Fibroblast of lung (primary cell): ENCODE measurements at places on chromosomes 1 and 21. TPM values are rescaled to one million over a fixed set of nuclear protein-coding genes. Genes with fewer than 3 reads are reported as not detected.

TMEM82 gene
- total RNA-seq, result not detected in 2 replicates

ZBTB8B gene
- total RNA-seq, result not detected in 2 replicates

AKNAD1 gene
- total RNA-seq, result 0.17 and 0.26 TPM in 2 replicates

DNA sequence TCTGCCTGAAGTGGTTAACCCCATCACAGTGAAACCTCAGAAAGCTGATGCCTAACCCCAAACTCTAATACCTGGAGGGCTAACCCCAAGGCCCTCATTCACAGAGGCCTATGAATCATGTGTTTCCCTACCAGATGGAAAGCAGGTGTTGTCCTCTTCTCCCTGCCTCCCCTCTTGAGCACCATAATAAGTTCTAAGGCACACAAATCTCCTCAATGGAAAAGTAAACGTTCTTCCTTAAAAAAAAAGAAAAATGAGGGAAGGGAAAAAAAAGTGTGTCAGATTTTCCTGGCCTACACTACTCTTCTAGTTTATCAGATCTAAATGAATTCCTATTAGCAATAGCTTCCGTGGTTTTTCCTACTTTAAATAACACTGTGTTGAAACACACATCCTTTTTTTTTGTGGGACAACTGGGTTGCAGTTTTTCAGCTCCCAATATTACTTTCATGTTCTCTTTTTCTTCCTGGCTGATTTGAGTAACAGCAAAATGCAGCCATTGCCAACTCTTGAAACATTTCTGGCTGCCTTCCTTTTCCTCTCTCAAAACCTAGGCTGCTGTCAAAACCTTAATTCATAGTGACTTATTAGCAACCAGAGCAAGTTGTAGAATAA is 43.2 kb downstream of the SLC44A3 start:
- peak overlapping the region; percentile 94 for H3K27ac ChIP-seq
- peak overlapping the region; percentile 43 for H3K4me3 ChIP-seq
- H3K36me3 ChIP-seq, result no peaks in the 10 kb centered on the region
- no peaks in the 10 kb centered on the region for H3K27me3 ChIP-seq
- peak; percentile 93 for DNase-seq

- H3K4me3 ChIP-seq, result no peak overlapping the region
- no peaks in the 10 kb centered on the region for H3K36me3 ChIP-seq
- DNase-seq, result peak; percentile 93
- peaks cover 8% of the 10 kb centered on the region for H3K4me1 ChIP-seq
Measured at GRCh38 chr1:43868741-43869067, 64.9 kb upstream of the ARTN start.

DNA sequence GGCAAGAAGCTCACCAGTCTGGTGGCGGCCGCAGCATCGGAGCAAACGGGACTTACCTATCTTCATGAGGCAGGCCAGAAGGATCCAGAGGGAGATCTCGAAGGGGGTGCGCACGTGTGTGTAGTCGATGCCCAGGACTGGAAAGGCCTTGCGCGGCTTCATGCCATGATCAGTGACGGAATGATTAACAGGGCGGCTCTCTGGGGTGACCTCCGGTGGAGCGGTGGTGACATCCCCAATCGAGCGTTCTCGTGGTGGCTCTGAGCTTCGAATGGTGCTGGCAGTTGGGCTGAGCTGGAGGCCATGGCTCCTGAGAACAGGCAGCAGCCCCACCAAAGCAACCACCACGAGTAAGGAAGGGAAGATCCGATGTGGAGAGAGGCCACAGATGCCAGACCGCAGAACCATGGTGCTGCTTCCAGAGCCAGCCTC is 982 bp downstream of the SLC9A1 start:
- peak overlapping the region; percentile 83 for H3K27ac ChIP-seq
- peaks cover 2% of the 10 kb centered on the region for H3K36me3 ChIP-seq
- H3K4me3 ChIP-seq, result peak overlapping the region; percentile 77
- peaks cover 9% of the 10 kb centered on the region for H3K4me1 ChIP-seq

DNA sequence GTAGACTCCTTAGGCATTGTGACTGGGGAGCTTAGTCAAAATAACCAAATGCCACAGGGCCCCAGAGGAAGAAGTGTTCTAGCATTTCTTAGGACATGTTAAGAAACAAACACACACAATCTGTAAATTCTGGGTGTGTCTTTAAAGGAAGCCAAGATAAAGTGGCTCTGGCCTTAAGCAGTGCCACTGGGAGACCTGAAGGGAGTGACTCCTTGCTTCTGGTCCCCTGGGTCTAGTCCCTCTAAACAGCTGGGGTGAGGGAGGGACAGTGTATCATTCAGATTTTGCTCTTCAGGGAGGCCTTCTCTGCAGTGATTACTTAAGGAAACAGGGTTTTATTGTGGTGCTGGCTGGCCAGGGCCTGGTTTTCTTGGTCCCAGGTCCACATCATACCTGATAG is 9.1 kb upstream of the PROK1 start:
- H3K27me3 ChIP-seq, result peaks cover 14% of the 10 kb centered on the region
- H3K4me1 ChIP-seq, result no peaks in the 10 kb centered on the region
- no peaks in the 10 kb centered on the region for H3K36me3 ChIP-seq
- H3K27ac ChIP-seq, result no peak overlapping the region

- H3K27me3 ChIP-seq, result no peaks in the 10 kb centered on the region
- no peak overlapping the region for H3K4me3 ChIP-seq
- no peak overlapping the region for H3K27ac ChIP-seq
- no peaks in the 10 kb centered on the region for H3K36me3 ChIP-seq
- DNase-seq, result no peak
- no peaks in the 10 kb centered on the region for H3K4me1 ChIP-seq
Measured at GRCh38 chr1:198701250-198701649, 62.4 kb downstream of the PTPRC start.

DNA sequence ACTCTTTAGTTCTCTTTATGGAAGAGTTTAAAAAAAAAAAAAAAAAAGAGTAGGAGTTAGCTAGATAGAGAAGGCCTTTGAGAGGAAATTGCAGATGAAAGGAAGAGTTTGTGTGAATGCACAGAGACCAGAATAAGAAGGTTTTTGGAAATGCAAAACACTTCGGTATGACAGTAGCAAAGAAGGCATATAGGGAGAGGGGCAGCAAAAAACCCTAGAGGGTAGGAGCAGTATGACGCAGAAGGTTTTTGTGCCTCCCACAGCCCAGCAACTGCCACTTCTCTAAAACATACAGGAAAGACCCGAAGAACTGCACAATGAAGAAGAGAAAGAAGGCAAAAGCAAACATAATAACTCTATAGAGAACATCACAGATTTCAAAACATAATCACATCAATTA is 84.3 kb downstream of the WDR64 start:
- no peaks in the 10 kb centered on the region for H3K27me3 ChIP-seq
- no peak overlapping the region for H3K4me3 ChIP-seq
- H3K4me1 ChIP-seq, result no peaks in the 10 kb centered on the region
- DNase-seq, result no peak
- H3K27ac ChIP-seq, result no peak overlapping the region

- H3K36me3 ChIP-seq, result no peaks in the 10 kb centered on the region
- DNase-seq, result no peak
- no peak overlapping the region for H3K27ac ChIP-seq
- no peak overlapping the region for H3K4me3 ChIP-seq
- peaks cover 12% of the 10 kb centered on the region for H3K27me3 ChIP-seq
Measured at GRCh38 chr1:53348486-53349368, 20.9 kb upstream of the LRP8 start.

DNA sequence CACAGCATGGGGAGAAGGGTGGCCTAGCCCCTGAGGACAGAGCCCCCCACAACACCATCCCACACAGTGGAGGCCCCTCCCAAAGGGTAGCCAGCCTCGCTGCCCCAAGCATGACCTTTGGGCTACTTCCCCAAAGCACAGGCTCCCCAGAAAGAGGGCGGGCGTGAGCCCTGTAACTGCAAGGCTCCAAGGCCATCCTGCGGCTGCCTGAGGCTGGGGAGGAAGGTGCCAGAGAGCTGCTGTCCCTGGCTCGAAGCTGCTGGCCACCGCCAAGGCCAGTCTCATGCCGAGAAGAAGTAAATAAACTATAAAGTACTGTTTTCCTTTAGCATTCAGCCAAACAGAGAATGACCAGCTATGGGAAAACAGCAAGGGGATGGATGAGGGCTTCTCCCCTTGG is 27.5 kb downstream of the UBASH3A start:
- DNase-seq, result no peak
- H3K27me3 ChIP-seq, result no peaks in the 10 kb centered on the region

DNA sequence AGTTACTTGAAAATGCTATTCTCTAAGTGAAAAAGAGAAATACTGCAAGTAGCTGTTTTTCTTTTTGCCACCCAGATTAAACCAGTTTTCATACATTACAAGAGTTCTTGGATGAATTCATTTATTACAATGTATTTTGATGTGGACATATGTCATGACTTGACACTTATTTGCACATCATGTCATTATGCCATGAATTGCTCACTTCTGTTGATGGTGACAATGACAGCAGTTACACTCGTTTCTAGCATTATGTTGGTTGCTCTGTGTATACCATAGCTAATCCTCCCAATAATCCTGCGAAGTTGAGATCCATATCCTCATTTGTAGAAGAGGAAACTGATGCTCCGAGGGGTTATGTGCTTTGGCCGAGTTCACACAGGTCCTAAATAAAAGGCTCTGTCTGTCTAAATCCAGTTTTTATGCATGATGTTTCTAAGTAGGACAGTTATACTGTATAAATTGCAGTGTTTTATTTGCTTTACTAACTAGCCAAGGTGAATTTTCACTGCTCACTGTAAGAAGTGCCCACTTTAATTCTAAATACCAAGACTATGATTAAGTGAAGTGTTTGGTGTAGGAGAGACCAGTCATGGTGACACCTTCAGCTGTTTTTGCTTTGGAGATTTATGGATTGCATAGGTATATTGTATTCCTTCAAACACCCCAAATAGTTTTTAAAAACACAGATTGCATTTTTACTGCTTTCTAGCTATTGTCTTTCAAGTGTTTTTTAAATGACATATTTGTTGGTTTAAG is 56.7 kb downstream of the PRDM2 start:
- H3K27me3 ChIP-seq, result no peaks in the 10 kb centered on the region
- no peak for DNase-seq
- no peak overlapping the region for H3K4me3 ChIP-seq
- H3K4me1 ChIP-seq, result peaks cover 6% of the 10 kb centered on the region
- H3K36me3 ChIP-seq, result peaks cover 4% of the 10 kb centered on the region

- H3K27me3 ChIP-seq, result no peaks in the 10 kb centered on the region
- peak overlapping the region; percentile 65 for H3K27ac ChIP-seq
- peaks cover 2% of the 10 kb centered on the region for H3K36me3 ChIP-seq
- peaks cover 36% of the 10 kb centered on the region for H3K4me1 ChIP-seq
Measured at GRCh38 chr1:18922319-18922726, 20.0 kb upstream of the ALDH4A1 start.

DNA sequence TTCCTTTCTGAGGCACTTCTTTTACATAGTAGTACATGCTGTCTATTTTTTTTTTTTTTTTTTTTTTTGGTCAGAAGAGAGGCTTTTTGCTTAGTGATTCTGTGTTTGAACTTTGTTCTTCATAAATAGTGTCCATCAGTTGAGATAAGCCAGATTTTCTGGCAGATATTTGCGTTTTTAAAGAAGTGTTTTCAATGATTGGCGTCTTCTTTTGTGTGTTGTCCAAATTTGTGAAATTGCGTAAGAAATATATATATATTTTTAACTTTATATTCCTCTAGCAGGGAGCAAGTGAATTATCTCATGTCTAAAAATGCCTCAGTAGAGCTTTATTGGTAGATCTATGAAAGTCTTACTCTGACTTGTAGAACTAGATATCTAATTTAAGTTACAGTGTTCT is 28.3 kb downstream of the NEK7 start:
- H3K27me3 ChIP-seq, result no peaks in the 10 kb centered on the region
- no peaks in the 10 kb centered on the region for H3K36me3 ChIP-seq
